SJCRH30 (cell line): ENCODE measurements at places on chromosomes 5 and 9.

- no peak for DNase-seq
Measured at GRCh38 chr5:126872561-126873354, 95.8 kb downstream of the LMNB1 start.

DNA sequence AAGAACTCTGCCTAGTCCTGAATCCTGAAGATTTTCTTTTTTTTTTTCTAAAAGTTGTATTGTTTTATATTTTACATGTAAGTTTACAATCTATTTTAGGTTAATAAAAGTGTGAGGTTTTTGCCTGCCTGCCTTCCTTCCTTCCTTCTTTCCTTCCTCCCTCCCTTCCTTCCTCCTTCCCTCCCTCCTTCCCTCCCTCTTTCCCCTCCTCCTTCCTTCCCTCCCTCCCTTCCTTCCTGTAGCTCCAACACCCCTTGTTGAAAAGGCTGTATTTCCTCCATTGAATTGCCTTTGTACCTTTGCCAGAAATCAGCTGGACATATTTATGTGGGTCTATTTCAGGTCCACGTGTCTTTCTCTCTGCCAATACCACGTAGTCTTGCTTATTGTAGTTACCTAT, 46.6 kb downstream of the CACNA1B start:
- DNase-seq, result no peak

DNA sequence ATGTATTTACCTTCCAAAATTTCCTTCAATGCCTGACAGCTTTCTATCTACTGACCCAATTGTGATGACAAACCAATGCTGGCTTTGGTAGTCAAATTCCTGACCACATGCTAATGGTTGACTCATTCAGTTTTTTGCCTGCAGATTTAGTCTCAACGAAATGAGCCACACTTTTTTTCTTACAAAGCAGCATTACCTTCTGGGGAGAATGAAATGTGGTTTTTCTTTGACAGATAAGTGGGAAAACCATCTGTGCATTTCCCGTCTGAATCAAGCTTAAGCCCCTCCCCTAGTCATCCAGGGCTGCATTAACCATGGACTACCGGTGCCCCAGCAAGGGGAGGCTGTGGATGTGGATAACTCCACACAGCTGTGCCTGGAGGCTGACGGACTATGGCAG, 99.6 kb upstream of the TAF11L2 start:
- peak; percentile 35 for DNase-seq

GRCh38 chr5:52743529-52743928, 44.2 kb upstream of the ITGA1 start:
- no peak for DNase-seq

- DNase-seq, result no peak
Measured at GRCh38 chr5:15236911-15237508, 263.0 kb upstream of the FBXL7 start.

DNA sequence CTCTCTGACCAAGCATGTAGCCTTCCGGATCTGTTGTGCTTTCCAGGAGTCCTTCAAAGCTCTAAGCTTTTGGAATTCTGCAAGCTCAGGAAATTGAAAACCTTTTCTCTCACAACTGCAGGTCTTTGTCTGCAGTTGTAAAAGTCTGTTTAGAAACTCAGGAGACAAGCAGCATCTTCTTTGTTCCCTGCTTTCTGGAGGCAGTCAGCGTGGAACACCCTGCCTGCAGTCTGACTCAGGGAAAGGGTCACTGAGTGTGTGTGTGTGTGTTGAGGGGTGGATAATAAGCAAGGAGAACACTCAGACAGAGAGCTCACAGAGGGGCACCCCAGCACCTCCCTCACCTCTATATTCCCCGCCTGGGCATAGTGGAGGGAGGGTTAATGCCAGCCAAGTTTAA, 29.1 kb downstream of the KCNIP1 start:
- DNase-seq, result no peak

DNA sequence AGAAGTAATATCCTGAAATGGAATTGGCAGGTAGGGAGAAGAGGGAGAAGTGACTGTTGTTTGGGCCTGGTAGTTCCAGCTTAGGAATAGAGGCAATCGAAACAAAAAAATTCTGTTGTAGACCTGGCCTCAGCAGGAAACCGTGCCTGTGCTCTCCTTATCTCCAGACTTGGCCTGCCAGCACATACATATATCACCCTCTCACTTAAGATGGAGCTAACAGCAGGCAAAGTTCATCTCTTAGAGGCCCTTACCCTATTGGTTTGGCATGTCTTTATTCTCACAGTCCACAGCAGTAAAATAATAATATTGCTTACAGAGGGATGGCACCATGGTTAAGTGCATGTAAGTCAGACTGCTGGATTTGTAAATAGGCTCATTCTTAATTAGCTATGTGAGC, 19.6 kb upstream of the TNC start:
- no peak for DNase-seq

- DNase-seq, result no peak
Measured at GRCh38 chr5:33894566-33894965, 2.8 kb upstream of the ADAMTS12 start.

GRCh38 chr5:74251141-74252035, 389.1 kb downstream of the ENC1 start:
- peak; percentile 37 for DNase-seq

GRCh38 chr9:4855841-4856240, 63.1 kb downstream of the RCL1 start:
- DNase-seq, result no peak

- no peak for DNase-seq
Measured at GRCh38 chr5:130112246-130112645, 208.0 kb downstream of the CHSY3 start.

- no peak for DNase-seq
Measured at GRCh38 chr9:90697808-90698207, 55.2 kb upstream of the DIRAS2 start.

DNA sequence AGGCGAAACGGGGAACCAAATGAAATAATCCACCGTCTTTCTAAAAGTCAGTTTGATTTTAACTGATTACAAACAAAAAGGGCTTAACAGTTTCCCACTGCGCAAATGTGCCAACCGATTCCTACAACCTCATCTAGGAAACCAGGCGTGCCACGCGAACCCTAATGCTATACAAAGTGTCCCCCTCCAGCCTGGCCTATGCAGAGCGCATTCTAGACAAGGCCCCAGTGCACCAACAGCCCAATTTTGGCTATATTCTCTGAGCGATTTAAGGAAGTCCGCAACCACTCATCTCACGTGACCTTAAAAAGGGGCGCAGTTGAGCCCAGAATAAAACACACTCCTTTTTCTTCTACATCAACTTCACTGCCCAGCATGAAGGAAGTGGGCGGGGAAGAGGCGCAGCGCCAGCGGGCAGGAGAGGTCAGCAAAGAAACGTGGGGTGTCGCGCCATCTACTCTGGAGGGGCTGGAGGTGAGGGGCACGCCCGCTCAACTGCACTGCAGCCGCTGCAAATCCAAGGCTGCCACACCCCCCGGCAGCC, 779 bp downstream of the FAM13B start:
- DNase-seq, result no peak

GRCh38 chr9:135374591-135374990, 105.0 kb upstream of the PPP1R26 start:
- no peak for DNase-seq

DNA sequence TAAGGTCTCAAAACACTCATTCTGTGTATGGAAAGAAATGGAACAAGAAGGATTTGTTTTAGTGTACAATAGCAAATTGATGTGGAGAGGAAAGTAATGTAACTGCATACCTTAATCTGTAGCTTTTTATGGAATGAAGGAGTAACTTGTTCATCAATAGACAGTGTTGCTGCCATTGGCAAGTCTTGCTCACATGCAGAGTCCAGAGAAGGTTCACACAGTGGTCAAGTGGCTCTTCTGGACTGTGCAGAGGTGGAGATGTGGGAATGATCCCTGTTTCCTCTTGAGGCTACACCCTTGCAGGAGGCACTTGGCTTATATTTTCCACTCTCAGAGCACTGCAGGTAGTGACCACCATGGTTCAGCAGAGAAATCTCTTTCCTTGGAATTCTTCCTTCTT, 132.9 kb upstream of the ANKH start:
- no peak for DNase-seq

GRCh38 chr9:27785714-27786100, 212.4 kb upstream of the C9orf72 start:
- no peak for DNase-seq

- DNase-seq, result no peak
Measured at GRCh38 chr5:128085413-128085812, 1.8 kb downstream of the SLC12A2 start.

GRCh38 chr5:158121678-158122077, 262.7 kb upstream of the CLINT1 start:
- DNase-seq, result no peak

DNA sequence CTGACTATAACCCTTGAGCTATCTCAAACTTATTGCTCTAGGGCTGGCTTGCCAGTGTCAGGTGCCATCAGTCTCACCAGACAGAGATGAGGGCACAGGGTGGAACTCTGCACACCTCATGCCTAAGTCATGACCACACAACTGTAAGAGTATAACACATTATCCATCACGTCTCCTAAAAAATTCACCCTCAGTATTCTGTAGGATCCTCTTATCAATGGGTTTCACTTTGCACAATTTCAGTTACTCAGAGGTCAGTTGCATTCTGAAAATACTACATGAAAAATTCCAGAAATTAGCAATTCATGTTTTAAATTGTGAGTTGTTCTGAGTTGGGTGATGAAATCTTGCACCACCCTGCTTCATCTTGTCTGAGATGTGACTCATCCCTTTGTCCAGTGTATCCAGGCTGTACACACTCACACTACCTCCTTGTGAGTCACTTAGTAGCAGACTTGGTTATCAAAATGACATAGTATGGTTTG, 690.9 kb upstream of the CDH18 start:
- DNase-seq, result no peak

DNA sequence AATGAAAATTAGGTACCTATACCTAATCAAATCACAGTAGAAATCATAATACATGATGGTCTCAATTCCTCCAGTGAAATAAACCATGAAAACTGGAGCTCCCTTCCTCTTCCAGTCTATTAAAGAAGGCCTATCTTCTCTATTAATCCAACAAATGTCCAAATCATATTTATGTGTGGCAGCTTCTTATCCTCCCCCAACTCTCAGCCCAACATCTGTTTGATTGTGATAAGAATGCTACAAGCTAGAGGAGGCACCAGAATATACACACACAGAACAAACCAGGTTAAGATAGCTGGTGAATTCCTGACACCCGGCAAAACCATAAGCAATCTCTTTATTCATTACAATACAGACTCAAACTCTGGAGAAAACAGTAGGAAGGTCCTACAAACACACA, 110.8 kb downstream of the FBXL17 start:
- no peak for DNase-seq

DNA sequence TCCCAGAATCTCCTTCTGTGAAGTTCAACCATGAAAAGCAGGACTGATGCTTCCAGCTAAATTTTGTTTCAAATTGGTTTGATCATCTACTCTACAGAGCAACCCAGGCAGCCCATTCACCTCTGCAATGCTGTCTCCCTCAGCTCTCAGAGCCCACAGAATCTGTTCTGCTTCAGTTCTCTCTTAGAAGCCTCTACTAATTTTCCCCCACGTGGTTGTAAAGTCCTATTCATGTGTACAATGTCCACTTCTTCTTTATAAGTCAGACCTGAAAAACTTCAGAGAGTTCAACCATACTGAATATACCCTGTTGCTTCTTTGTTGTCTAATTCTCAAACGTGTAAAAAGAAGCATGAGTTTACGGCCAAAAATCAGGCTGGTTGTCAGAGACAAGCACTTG, 21.3 kb upstream of the FAM13B start:
- DNase-seq, result no peak

GRCh38 chr9:92988215-92988768, 41.0 kb downstream of the FGD3 start:
- DNase-seq, result no peak

DNA sequence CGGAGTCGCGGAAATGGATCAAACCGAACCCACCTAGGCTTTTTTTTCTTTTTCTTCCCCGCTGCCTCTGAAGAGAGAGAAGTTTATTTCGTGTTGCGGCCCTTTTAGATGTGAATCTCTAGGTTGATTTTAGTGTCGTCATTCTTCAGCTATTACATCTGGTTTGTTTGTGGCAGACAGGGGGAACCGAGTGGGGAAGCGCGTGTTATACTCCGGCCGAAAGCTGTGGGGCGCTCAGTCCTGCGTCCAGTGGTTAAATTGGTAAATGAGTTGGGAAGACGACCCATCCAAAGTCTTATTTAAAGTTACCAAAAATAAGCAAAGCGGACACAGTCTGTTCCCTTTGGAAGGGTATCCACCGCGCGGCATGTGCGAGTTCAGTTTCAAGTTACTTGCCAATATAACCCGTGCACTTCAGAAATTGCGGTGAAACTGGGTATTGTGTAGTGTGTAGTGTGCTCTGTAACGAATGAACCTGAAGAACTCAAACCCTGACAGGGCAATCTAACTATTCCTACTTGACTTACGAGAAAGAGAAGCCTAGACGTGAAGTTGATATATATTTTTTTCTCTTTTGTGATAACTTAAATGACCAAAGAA, 1.3 kb downstream of the MAN2A1 start:
- peak; percentile 69 for DNase-seq

GRCh38 chr5:94818904-94819303, 200.4 kb downstream of the SLF1 start:
- DNase-seq, result no peak
